CD8-positive, alpha-beta memory T cell (primary cell): ENCODE measurements at places on chromosomes 16 and 17.

DNA sequence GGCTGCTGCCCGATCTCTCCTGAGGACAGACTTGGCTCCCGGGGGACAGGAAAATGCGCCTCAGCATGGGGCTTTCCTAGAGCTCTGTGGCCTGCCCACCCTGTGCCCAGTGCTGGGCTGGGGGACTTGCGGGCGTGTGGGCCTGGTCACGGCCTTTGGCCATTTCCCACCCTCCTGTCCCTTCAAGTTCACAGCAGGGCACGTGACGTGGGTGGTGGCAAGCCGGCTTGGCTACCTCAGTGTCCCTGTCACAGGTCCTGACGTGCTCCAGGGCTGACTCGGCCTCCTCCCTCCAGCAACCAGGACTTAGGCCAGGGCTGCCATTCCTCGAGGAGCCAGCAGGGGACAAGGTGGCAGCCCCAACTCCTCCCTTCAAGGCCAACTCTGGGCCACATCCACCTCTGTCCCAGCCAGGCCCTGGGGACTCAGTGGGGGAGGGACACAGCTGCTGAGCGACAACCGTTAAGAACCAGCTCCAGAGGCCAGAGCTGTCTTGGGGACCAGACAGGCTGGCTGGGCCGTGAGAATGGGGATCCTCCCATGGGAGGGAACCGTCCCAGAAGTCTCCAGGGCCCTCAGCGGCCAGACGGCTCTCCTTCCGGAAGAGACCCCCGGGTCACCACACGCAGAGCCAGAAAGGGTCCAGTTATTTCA lies 981 bp upstream of the UNC13D start:
- no peak for DNase-seq

- DNase-seq: no peak
Observed at GRCh38 chr16:49116873-49117272, 164.8 kb downstream of the CBLN1 start.

GRCh38 chr17:75549246-75550138 lies 24.0 kb downstream of the LLGL2 start:
- no peak for DNase-seq

- DNase-seq: no peak
Observed at GRCh38 chr17:46158323-46159296, 34.6 kb downstream of the KANSL1 start.

DNA sequence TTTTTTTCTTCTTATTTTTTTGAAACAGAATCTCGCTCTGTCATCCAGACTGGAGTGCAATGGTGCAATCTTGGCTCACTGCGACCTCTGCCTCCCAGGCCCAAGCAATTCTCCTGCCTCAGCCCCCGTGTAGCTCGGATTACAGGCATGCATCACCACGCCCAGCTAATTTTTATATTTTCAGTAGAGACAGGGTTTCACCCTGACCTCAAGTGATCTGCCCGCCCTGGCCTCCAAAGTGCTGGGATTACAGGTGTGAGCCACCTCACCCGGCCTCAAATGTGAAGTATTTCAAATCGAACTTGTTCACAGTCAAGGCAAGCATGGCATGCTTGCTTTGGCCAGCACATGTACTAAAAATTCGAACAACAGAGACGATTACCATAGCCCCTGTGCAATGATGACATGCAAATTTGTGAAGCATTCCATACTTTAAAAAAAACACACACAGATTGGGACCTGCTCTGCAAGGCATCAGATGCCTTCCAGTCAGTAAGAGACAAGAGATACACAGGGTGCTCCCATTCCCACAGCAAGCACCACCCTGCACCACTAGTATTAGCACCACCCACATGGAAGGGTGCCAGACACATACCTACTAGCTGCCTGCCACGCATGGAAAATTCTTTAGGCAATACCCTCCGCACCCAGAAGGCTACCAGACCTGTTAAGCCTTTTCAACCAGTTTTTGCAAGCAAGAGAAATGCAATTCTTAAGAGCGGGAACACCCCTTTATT lies 47.2 kb downstream of the ANKRD11 start:
- DNase-seq: no peak

- DNase-seq: no peak
Observed at GRCh38 chr16:46753015-46753414, 4.9 kb upstream of the MYLK3 start.

DNA sequence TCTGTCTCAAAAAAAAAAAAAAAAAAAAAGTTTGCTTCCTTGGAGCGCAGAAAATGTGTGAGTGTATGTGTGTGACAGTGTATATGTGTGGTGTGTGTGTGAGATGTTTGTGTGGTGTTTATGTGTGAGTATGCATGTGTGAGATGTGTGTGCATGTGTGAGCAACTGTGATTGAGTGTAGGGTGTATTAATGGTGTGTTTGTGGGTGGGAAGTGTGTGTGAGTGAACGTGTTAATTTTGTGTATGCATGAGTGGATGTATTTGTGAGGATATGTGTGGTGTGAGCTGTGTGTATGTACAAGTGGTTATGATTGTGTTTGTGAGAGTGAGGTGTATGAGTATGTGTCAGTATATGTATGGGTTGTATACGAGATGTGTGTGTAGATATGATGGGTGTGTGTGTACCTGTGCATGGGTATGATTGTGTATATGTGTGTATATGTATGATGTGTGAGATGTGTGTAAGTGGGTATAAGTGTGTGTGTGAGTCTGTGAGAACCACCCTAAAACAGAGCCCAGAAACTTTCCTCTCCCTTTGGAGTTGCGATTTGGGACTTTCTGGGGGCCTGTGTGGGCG lies 22.5 kb upstream of the ETV4 start:
- DNase-seq: no peak

DNA sequence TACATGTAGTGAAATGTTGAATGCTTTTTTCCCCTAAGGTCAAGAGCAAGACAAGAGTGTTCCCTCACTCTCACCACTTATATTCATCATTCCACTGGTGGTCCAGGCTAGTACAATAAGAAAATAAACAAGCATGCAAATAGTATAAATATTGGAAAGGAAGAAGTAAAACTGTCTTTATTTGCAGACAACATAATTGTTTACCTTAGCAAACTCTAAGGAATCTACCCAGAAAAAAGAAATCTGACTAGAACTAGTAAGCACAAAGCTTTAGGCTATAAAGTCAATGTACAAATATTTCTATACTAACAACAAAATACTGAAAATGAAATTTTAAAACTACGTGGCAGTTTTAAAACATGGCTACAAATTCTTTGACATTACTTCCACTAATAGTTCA lies 101.7 kb downstream of the CYB561 start:
- no peak for DNase-seq

GRCh38 chr17:59520251-59520650 lies 45.2 kb upstream of the DHX40 start:
- no peak for DNase-seq

- DNase-seq: no peak
Observed at GRCh38 chr16:78768718-78769117, 669.3 kb downstream of the WWOX start.

- no peak for DNase-seq
Observed at GRCh38 chr16:4293181-4293716, 20.4 kb upstream of the TFAP4 start.

- DNase-seq: no peak
Observed at GRCh38 chr17:72654706-72655105, 437.8 kb downstream of the SLC39A11 start.

DNA sequence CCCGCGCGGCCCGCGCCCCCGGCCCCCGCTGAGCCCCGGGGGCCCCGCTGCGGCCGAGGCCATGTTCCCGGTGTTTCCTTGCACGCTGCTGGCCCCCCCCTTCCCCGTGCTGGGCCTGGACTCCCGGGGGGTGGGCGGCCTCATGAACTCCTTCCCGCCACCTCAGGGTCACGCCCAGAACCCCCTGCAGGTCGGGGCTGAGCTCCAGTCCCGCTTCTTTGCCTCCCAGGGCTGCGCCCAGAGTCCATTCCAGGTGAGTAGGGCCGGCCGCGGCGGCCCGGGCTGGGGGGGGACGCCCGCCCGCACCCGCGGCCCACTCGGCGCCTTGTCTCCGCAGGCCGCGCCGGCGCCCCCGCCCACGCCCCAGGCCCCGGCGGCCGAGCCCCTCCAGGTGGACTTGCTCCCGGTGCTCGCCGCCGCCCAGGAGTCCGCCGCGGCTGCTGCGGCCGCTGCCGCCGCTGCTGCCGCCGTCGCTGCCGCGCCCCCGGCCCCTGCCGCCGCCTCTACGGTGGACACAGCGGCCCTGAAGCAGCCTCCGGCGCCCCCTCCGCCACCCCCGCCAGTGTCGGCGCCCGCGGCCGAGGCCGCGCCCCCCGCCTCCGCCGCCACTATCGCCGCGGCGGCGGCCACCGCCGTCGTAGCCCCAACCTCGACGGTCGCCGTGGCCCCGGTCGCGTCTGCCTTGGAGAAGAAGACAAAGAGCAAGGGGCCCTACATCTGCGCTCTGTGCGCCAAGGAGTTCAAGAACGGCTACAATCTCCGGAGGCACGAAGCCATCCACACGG lies 504 bp downstream of the MAZ start:
- DNase-seq: peak; percentile 51

DNA sequence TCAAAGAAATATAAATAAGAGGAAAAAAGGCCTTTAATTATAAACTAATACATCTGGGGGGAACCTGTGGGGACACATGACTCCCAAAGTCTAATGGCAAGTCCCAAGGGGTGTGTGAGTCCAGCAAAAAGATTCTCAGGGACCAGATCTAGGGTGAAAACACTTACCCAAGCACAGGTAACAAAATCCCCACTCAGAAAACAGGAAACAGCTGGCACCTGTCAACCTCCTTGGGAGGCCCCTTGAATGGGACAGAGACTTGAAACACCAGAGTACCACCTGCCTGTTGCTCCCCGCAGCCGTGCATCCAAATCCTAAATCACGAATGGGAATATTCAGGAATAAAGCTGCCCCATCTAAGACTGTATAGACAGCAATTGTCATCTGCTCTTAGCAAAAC lies 461.2 kb upstream of the CDH5 start:
- DNase-seq: no peak

- no peak for DNase-seq
Observed at GRCh38 chr16:3148256-3149192, 13.7 kb downstream of the ZNF213 start.

GRCh38 chr16:74740795-74741304 lies 33.8 kb downstream of the FA2H start:
- DNase-seq: no peak

DNA sequence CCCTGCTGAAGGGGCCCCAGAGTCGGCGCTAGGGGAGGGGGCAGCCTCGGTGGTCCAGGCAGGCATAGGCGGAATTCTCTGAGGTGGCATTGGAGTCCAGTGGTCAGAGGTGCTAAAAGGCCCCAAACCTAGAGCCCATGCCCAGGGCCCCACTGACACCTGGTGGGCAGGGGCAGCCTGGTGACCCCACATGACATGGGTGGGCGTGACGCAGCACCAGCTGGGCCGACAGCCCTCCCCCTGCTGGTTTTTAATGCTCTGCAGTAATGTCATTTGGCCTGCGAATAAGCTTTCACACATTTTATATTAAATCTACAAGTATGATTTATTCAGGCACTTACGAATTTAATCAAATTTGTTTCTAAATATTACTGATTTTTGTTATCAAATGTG lies 2.1 kb upstream of the RNPS1 start:
- DNase-seq: peak; percentile 29

GRCh38 chr16:1413684-1414531 lies 596 bp downstream of the UNKL start:
- DNase-seq: peak; percentile 76

DNA sequence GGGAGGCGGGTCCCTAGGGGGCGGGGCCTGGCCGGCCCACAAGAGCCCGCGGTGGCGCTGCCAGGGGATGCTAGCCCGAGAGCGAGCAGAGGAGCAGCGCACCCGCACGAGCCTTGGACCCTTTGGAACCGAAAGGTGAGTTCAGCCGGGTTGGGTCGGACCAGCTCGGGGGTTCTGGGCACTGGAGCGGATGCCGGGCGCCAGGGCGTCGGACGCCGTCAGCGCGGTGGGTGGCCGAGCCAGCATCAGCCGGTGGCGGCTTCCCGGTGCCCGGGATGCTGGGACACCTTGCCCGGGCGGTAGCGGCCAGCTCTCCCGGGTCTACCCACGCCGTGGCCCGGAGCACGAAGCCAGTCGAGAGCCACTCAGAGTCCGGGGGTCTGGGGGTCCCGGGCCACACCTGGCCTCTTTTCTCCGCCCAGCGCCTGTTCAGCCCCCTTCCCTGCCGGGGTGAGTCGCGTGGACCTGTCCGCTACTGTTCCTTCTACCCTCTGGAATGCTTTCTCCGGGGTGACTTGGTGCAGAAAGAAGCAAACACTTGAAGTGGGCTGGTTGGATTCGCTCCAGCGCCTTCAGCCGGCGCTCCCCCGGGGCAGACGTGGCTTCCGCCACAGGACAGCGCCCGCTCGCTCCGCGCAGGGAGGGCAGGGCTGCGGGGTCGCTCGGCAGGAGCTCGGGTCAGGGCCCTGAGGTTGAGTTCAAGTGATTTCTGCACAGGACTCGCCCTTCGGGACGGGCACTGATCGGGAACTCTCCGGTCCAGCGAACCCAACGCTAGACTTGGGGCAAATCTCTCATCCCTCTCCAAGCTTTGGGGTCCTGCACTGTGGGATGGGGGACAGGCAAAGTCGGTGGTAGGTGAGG lies at the start of gene SCNN1G:
Gene SCNN1G (plus strand): TSS at position 67 of the 864 bp plus-strand sequence. CDS start 3,527 bp downstream, outside the sequence.
- DNase-seq: no peak

- no peak for DNase-seq
Observed at GRCh38 chr17:77203846-77204245, 63.1 kb downstream of the SEC14L1 start.

- no peak for DNase-seq
Observed at GRCh38 chr16:49675413-49675812, 180.5 kb downstream of the ZNF423 start.

- DNase-seq: no peak
Observed at GRCh38 chr16:89033304-89033703, 56.3 kb upstream of the CBFA2T3 start.

GRCh38 chr17:40157973-40158372 lies 17.6 kb downstream of the CASC3 start:
- no peak for DNase-seq

DNA sequence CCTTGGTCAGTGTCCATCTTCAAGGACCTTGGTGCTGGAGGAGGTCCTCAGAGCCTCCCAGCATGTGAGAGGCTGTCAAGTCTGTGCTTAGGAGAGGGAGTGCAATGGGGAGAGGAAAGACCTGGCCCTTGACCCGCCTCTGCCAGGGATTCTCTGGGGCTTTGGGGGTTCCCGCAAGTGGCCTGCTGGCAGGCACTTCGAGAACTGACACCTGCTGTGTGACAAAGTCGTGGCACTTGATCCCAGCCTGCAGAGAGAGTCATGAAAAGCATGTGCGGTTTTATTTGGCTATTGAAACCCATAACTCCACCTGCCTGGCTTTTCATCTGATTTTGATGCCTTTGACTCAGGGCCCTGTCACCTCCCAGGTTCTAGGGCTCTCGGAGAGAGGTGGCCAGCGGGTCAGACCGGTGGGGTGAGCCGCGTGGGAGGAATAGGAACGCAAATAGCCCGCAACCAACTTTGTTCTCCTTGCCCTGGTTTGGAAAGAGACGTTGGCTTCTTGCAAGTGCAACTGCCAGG lies 42.8 kb upstream of the GSE1 start:
- no peak for DNase-seq
